ENCODE measurements at places on chromosomes 12 and 14. TPM values are rescaled to one million over a fixed set of nuclear protein-coding genes. Genes with fewer than 3 reads are reported as not detected.
A peak's percentile ranks its signal among the peaks of the same experiment; 100 is the strongest.

INTS13 gene
- 16.9 TPM for total RNA-seq

ADAM21 gene
- total RNA-seq, result 0.48 TPM

BCL2L14 gene
- total RNA-seq, result not detected

GRCh38 chr12:49922349-49923034, 18.8 kb upstream of the FAIM2 start:
- peak; percentile 58 for DNase-seq

DNA sequence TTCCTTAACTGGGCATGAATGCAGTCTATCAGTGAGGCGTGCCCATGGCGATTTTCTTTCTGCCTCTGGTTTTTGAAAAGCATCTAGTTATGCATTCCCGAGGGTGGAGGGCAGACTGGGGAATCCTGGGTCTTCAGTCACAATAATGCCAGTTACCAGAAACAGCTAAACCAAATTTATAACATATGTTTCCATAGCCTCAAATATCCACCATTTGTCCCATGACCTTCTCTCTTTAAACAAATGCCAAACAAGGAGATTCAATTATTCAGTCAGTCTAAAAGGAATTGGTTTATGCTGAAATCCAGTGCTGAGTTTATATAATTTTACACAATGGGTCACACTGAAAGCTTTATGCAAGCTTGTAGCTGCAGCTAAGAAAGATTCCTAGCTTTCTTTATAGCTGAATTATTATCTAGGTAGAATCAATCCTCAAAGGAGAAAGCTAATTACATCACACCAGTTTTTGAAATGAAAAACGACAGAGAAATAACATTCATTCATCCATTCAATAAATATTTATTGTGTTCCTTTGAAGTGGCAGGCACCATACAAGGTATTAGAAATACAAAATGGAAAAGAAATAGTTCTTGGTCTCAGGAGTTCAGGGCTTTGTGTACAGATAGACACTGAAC, 131.3 kb upstream of the RAP1B start:
- DNase-seq, result no peak

DNA sequence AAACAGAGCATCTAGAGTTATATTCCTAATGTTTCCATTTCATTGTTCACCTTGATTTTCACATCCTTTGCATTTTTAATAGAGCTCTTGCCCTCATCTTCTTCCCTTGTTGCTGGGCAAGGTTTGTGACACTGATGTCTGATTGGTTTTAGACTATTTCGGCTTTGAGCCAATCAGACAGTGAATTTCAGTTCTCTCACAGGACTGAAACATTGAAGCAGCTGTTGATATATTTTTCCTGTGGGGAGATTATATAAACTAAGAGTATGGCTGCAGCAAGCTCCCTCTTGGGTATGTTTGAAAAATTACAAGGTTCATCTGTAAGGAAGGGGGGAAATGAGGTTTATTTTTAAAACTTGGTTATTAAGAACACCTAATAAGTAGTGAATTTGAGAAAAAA, 51.2 kb downstream of the ATF7IP start:
- no peak for DNase-seq

DNA sequence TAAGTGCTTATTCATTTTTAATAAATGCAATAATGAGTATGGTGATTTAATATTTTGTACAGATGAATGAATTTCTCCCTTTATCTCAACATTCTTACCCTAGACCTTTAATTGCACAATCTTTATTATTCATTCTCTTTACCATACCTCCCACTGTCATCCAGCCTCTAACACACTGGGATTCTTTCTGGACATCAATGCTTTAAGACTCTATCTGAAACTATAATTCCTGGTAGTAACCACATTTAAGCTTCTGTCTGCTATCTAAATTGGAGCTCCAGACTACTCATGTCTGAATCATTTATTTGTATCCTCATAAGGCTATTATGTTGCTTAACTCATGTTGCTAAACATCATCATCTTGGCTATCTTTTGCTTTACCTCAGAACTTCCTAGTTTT, 270.2 kb downstream of the ALG10B start:
- DNase-seq, result no peak

- DNase-seq, result no peak
Measured at GRCh38 chr12:48863291-48863690, 2.4 kb downstream of the RND1 start.

DNA sequence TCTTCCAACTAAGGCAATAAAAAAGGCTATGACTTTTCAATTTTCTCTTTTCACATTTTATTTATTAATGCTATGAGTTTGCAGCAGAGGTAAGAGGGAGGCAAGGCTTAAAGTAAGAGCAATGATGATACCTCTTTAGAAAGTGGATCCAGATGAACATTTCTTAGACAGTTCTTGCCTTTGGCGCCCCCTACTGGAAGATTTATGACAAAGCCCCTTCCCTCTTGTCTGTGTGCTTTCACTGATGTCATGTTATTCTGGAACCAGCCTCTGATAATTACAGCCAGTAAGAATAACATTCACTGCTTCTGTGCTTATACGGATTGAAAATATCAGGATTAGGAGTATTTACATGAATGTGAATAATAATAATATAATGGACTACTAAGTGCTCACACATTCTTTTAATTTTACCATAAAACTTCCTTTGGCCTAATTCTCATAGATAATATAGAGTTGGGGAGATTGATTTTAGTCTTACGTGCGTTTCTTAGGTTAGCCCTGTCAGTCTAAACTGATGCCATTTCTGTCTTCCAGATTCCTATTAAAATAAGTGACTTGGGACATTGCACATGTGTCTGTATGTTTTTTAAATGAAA, 1929.9 kb upstream of the SEL1L start:
- peak; percentile 13 for DNase-seq

- DNase-seq, result peak; percentile 92
Measured at GRCh38 chr12:101280006-101280505, at the start of gene UTP20. Gene UTP20, plus strand, starts transcription at chr12:101280105. Its CDS starts 178 bp downstream, at chr12:101280283.

GRCh38 chr14:56333359-56334292, 215.4 kb downstream of the PELI2 start:
- DNase-seq, result no peak

- no peak for DNase-seq
Measured at GRCh38 chr14:104599446-104599845, 5.1 kb downstream of the TMEM179 start.

Data from heart left ventricle (tissue), 16 donors.